Activated gamma-delta T cell treated with Interleukin-2 at 50 U/mL for 16 hours (primary cell): ENCODE measurements at places on chromosomes 6 and 20.

DNA sequence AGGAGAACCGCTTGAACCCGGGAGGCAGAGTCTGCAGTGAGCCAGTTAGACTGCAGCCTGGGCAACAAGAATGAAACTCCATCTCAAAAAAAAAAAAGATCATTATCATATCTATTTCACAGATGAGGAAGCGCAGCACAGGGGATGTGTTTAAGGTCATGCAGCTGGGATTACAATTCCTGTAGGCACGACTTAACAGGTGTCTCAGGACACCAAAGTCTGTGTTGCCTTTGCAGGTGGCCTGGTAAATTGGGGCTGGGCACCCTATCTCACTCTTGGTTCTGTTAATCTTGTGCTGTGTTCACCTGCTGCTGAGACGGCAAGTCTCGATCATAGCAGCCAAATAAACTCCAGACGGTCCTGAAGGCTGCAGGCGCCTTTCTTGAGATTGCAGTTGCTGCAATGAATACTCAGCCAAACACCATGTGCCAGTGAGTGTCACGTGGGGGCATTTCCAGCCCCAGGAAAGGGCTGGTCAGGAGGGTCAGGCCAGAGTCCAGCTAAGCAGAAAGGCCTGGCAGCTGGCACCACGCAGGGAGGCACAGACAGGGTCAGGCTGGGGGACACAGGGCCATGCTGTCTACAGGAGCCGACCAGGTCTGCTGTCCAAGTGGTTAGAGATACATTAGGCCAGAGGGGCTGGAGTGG lies 55.8 kb downstream of the FGD2 start:
- no peak for DNase-seq

DNA sequence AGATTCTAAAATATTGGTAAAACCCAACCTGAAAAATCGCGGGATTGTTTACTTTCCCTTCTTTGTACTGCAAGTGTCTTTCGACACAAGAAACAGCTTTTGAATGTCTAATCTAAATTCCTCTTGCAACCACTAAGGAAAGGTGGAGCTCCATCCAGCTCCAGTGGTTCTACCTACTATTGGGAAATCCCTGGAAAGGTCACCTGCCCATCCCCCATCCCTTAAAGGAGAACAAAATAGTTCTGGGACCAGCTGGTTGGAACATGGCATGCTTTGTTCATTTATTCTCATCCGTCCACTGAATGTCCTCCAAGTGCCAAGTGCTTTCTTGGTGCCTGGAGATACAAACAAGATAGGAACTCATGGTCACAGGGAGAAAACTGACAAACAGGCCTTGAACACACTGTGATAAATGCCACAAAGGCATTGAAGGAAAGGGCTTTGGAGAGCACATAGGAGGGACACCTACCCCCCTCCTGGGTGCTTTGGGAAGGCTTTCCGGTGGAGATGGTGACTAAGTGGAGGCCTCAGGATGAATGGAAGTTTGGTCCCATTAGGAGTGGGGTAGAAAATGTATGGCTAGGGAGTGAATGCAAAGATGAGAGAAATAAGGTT lies 2.3 kb upstream of the CITED2 start:
- DNase-seq = no peak

GRCh38 chr20:61682114-61682995 lies 383.3 kb downstream of the TAF4 start:
- no peak for DNase-seq

- DNase-seq = no peak
Observed at GRCh38 chr6:163455552-163455951, 41.0 kb downstream of the QKI start.

DNA sequence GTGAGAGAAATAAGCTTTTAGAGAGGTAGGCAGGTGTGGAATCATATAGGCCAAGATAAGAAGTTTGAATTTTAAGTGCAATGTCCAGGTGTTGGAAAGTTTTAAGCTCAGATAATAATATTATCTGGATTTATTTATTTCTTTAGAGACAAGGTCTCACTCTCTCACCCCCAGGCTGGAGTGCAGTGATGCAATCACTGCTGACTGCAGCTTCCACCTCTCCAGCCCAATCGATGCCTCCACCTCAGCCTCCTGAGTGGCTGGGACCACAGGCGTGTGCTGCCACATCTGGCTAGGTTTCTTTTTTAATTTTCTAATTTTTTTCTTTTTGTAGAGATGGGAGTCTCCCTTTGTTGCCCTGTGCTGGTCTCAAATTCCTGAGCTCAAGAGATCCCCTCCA lies 5.5 kb upstream of the MAS1L start:
- no peak for DNase-seq

DNA sequence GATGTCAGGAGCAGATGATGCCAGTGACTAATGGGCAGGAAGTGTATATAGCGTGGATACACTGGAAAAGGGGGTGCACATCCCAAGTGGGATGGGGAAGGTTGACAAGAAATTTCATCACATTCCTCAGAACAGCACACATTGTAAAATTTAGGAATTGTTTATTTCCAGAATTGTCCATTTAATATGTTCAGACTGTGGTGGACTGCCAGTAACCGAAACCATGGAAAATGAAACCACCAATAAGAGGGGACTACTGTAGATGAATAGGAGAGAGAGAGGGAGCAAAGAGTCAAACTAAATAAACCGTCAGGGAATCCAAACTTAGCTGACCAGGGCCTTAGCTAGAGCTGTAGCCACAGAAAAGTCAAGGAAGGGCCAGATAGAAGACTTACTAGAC lies 164.4 kb upstream of the PRDM1 start:
- DNase-seq = no peak

- no peak for DNase-seq
Observed at GRCh38 chr6:11404838-11405237, 132.7 kb upstream of the TMEM170B start.

GRCh38 chr20:1418350-1418749 lies 25.5 kb upstream of the FKBP1A start:
- DNase-seq = no peak

DNA sequence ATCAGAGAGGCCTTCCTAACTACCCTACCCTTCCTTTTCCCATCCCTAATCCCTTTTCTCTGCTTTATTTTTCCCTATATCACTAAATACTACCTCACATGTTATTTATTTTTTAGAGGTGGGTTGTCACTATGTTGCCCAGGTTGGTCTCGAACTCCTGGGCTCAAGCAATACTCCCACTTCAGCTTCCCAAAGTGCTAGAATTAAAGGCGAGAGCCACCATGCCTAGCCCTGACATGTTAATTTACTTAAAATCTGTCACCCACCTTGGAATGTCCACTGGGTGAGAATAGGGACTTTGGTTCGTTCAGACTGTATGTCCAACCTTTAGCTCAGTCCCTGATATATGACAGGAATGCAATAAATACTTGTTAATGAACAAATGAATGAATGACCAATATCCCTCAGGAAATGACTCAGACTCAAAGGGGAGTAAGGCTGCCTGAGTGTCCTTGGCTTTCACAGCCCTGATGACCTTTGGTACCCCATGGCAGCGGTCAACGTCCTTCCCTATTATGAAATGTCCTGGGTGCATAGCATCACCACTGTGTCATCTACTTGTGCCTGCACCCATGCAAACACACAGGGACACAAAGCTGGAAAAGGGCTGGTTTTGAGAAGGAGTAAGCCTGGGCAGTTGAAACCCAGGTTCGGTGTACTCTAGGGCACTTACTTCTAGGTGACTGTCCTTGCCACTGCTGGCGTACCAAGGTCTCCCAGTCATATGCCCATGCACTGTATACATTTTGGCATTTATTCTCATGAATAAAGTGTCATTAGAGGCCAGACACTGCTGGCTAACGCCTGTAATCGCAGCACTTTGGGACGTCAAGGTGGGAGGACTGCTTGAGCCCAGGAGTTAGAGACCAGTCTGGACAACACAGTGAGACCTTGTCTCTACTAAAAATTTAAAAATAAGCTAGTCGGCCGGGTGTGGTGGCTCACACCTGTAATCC lies 26.5 kb downstream of the BCL2L1 start:
- no peak for DNase-seq

DNA sequence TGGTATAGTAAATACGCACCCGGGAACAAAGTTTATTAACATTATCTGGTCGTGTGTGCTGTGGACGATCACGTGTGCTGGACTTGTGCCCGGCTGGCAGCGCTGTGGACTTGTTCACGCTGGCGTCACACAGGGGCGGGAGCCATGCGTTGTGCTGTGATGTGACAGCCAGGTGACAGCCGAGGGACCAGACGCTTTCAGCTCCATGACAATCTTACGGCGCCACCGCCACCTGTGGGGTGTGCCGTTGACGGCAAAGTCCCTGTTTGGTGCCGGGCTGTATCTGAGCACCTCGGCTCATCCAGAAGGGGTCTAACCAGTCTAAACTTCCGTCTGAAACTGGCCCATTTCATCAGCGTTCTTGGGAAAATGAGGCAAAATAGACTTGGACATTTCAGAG lies 25.2 kb downstream of the DLL1 start:
- no peak for DNase-seq

- DNase-seq = no peak
Observed at GRCh38 chr6:1509241-1509640, 100.5 kb upstream of the FOXC1 start.

GRCh38 chr6:105459049-105459448 lies 56.2 kb upstream of the PREP start:
- DNase-seq = peak; percentile 8

DNA sequence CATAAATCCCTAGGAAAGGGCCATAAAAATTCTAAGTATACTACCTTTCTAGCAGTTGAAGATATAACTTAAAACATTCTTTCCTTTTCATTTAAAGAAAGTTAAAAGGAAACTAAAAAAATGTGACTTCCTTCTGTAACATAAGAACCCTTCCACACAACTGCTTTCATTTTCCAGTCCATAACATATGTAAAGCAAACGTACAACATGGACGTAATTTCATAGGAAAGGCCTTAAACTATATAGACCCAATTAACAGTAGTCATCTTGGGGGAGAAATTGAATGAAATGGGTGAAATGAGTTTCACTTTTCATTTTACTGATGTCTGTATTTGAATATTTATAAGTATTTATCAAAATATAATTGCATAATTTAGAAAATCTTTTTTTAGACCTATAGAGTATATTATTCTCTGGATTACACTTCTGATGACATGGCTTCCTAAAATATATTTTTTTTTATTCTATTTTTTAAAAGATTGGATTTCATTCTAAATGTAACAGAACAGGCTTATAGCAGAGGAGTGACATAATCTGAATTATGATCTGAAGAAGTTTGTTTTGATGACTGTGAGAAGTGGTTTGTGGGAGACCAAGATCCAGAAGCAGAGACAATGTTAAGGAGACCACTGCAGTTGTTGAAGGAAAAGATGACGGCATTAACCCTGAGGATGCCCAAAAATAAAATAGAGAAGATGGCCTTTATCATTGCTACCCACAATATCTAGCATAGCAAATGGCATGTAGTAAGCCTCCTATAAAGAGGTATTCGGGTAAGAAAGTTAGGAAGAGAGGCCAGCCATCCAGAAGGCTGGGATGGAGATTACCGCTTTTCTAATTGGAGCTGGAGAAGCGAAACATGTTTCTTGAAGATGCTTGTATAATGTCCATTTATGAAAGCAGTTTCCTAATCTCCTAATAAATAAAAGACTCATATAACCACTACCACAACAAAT lies 260.4 kb downstream of the PTPRK start:
- no peak for DNase-seq

- DNase-seq = no peak
Observed at GRCh38 chr20:20192366-20192765, 140.0 kb downstream of the CFAP61 start.

DNA sequence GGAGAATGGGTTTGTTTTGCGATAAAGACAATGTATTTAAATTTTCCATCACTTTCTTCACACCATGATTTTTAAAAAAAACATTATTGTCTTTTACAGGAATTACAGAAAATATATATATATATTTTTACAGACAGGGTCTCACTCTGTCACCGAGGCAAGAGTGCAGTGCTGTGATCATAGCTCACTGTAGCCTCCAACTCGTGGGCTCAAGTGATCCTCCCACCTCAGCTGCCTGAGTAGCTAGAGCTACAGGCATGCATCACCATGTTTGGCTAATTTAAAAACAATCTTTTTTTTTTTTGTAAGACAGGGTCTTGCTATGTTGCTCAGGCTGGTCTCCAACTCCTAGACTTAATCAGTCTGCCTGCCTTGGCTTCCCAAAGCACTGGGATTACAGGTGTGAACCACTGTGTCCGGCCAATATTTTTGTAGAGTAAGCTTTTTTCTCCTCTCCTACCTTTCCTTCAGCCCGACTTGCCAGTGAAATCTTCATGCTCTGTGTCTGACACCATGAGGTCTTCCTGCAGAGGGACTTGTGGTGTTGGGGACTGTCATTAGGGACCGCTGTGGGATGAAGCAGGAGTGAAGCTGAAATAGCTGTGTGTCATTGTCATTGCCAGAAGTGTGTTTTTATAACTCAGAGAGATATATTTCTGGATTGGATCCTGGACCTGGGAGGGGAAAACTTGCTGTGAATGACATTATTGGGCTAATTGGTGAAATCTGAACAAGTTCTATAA lies 13.2 kb downstream of the DSP start:
- DNase-seq = no peak

DNA sequence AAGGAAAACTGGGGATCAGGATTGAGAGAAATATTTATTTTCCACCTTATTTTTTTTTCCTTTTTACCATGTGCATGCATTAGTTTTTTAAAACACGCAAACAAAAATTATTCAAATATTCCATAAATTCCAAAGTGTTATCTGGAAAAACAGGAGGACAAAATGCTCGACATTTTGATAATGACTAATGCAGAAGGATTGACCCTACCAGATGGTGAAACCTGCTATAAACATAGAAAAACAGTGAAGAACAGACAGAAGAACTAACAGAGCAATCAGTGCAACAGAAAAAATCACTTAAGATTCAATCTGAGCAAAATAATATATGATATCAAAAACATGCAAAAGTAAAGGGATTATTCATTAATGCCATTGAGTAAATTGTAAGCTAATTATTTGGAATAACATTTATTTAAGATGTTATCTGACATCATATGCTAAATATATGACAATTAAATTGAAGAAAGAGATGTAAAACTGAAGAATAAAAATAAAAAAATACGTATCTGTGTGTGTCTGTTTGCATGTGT lies 218.4 kb downstream of the LMBRD1 start:
- no peak for DNase-seq

DNA sequence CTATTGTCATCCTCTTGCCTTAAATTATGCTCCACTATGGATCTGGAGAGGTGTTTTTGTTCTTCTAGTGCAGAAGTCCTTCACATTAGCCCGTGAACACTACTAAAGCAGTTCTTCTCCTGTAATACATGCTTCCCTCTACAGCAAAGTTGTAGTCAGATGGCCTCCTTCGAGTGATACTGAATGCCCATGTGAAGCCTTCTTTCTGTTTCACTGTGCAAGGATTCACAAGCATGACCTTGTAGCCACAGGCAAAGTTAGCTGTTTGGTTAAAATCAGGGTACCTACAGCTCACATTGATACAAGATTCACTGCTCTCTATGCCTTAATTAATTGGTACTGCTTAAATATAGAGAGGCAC lies 47.6 kb downstream of the ARHGAP18 start:
- no peak for DNase-seq
